NCI-H460 (cell line): ENCODE measurements at places on chromosomes 4 and X. TPM values are rescaled to one million over a fixed set of nuclear protein-coding genes. Genes with fewer than 3 reads are reported as not detected.

GRCh38 chr4:113823291-113823659 lies 61.7 kb upstream of the CAMK2D start:
- no peak for DNase-seq

GRCh38 chr4:11801466-11802446 lies 373.1 kb upstream of the HS3ST1 start:
- no peak for DNase-seq

DNA sequence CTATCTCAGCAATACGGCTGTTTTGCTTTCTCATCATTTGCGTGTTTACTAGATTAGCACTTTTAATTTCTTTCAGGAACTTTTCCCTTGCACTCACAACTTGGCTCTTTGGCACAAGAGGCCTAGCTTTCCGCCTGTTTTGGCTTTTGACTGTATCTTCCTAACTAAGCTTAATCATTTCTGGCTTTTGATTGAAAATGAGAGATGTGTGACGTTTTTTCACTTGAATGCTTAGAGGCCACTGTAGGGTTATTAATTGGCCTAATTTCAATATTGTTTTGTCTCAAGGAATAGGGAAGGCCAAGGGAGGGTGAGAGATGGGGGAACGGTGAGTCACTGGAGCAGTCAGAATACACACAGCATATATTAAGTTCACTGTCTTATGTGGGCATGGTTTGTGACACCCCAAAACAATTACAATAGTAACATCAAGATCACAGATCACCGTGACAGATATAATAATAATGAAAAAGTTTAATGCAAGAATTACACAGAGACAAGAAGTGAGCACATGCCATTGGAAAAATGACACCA lies 27.3 kb downstream of the MND1 start:
- DNase-seq, result no peak

The HGFAC gene
- total RNA-seq, result not detected in 2 replicates

GRCh38 chrX:75114638-75115037 lies 41.4 kb downstream of the ABCB7 start:
- no peak for DNase-seq
